ENCODE measurements at places on chromosomes 3 and 15.

- peak; percentile 89 for DNase-seq
Observed at GRCh38 chr3:187150599-187150998, 11.3 kb upstream of the RPL39L start.

DNA sequence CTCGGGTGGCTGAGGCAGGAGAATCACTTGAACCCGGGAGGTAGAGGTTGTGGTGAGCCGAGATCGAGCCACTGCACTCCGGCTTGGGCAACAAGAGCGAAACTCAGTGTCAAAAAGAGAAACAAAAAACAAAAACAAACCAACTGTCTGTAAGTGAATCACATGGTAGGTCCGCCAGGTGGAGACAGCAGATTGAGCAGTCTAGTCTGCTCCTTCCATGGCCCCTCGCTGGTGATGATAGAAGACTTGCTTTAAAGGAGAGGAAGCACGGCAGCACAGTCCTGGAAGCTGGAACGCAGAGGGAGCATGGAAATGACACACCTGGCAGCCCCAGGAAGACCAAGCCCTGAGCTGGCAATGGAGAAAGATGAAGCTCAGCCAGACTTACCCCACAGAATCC lies 31.4 kb upstream of the MGLL start:
- no peak for DNase-seq

- no peak for DNase-seq
Observed at GRCh38 chr3:8555725-8556472, 54.3 kb downstream of the LMCD1 start.

- no peak for DNase-seq
Observed at GRCh38 chr15:33011976-33012375, 182.5 kb downstream of the FMN1 start.

- DNase-seq, result peak; percentile 33
Observed at GRCh38 chr15:29656636-29657475, 165.4 kb downstream of the TJP1 start.

- DNase-seq, result no peak
Observed at GRCh38 chr3:62329971-62330370, 43.4 kb downstream of the FEZF2 start.

- no peak for DNase-seq
Observed at GRCh38 chr3:138943724-138944653, 2.9 kb downstream of the FOXL2 start.

DNA sequence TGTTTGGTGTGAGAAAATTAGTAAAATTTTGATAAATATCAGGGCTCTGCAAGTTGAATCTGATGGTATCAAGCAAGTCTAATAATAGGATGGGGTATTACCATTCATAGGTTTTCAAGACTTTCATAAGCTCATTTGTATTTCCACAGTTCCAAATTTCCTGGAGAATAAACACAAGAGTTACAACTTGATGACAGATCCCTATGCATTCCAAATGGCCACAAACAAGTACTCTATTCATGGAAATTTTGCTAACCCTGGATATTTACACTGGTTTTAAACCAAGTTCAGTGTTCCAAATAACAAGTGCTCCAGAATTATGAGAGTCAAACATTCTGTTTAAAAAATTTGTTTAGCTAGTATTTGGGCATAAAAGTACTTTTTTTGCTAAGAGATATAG lies 75.0 kb upstream of the CNTN6 start:
- no peak for DNase-seq

All from activated effector memory CD4-positive, alpha-beta T cell treated with anti-CD3 and anti-CD28 coated beads, Interleukin-2, amount 50 U/mL, for 16 hours (primary cell).